ENCODE measurements at places on chromosomes 6 and 20.

GRCh38 chr6:67768972-67769371, 866.1 kb upstream of the ADGRB3 start:
- no peak for DNase-seq

- DNase-seq: no peak
These were observed 98.3 kb downstream of the BMP7 start for GRCh38 chr20:57167971-57168701.

DNA sequence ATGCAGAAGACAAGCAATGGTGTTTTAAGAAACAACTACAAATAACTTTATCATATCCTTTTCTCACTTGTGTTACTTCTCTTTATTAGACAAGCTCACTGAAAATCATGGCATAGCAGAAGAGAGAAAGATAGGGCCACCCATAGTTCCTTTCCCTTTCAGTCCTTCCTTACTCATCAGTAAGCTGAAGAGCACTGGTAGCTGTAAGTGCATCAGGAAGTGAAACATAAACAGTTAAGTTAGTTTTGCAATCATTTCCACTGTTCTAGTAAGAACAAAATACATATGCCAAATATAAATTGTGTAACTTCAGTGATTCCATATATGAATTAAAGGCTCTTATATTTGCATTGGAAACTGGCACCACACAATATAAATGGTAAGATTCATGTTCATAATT, 220.1 kb downstream of the HACE1 start:
- no peak for DNase-seq

DNA sequence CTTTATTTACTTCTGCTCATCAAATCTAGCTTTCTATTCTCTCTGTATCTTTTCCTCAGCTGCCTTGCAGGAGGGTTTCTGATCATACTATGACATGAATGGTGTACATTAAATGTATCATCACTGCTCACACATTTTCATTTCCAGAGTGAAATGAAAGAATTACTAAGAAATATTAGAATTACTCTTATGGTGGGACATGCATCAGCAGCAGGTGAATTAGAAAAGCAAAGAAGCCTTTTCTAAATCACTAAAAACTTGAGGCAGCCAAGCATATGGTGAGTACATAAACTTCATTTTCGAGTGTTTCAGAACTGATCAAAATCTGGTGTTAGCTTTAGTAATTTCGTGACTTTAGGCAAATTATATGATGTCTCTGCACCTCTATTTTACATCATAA, 23.6 kb downstream of the IL17A start:
- DNase-seq: no peak

DNA sequence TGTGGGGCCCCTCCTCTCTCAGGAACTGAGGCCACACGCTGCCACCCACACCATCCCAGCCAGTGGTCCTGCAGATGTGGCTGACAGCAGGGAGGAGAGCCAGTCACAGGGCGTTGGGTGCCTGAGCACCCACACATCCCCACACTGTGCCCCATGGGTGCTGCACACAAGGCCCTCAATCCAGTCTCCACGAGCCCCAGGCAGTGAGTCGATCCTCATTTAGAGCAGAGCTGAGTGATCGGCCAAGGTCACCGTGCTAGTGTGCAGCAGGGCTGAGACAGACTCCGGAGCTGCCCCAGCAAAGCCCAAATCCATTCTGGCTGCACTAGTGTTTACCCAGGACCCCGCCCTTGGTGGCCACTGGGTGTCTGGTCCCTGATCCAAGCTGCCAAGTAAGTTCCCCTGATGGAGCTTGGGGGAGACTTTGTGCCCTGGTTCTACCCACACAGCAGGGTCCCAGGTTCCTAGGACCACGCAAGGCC, 9.0 kb downstream of the C20orf203 start:
- DNase-seq: no peak

GRCh38 chr6:114287461-114287860, 55.4 kb downstream of the HS3ST5 start:
- DNase-seq: no peak

DNA sequence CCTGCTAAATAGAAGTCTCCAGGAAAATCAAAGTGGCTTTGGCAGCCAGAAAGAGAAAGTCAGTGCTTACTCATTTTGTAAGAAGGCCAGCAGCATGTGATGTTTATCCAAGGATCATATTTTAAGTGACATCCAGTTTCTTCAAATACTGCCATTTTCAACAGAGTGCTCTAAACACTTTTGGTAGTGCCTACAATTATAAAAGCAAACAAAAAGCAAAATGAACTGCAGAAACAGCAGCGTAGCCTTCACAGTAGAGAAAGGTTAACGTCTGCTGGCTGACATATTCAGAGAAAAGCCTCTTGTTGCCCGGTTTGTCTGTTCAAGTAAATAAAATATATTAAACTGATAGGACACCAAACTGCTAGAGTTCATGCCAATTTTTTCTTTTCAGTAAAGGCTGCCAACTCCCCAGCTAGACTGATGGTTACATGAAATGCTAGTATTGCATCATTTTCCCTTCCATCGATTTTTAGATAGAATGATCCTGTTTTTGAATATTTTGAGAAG, 705.7 kb upstream of the SLC35B3 start:
- no peak for DNase-seq

GRCh38 chr20:5835871-5836270, 85.7 kb downstream of the SHLD1 start:
- DNase-seq: no peak

DNA sequence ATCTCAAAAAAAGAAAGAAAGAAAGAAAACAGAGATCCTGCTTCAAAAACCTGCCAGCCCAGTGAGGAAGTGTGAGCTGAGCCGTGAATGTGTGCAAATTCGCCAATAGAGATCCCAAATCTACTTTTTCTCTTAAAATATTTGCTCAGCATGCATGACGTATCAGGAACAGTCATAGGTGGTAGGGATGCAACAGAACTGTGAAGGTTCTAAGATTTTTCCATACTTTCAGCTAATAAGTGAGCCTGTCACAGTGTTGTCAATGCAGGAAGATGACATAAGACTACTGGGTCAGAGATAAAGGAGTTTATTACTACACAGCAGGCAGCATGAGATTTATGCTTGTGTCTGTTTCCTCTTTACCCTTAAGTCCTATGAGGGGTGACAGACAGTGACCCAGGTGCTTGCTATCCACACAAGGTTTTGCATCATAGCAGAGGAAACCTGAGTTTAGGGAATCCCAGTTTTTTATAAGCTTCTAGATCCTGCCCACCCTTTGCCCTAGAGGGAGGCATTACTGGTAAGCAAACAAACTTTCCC, 273.4 kb downstream of the BMP7 start:
- no peak for DNase-seq

- peak; percentile 84 for DNase-seq
These were observed at the start of gene ATAT1 for GRCh38 chr6:30626484-30627366. Gene ATAT1 (plus strand): TSS chr6:30626874.

GRCh38 chr6:34852406-34853085, 35.3 kb downstream of the TAF11 start:
- DNase-seq: no peak

- no peak for DNase-seq
These were observed 12.0 kb upstream of the UQCC2 start for GRCh38 chr6:33723371-33724085.

DNA sequence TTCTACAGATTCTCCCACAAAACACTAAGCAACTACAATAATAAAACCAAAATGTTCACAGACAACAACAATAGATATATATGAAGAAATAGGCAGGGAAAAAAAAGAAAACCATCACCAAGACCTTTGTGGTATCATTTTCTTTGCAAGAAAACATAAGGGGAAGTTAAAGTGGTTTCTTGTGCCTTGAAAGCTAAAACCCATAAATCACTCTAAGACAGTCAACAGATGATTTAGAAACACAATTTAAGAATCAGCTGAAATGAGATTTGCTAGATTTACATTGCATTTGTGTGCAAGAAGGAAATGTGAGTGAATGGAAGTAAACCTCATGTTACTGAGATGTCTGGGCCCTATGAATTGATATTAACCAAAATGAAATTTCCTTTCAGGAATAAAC, 1265.4 kb upstream of the GJE1 start:
- DNase-seq: no peak

- DNase-seq: no peak
These were observed 48.3 kb downstream of the ATXN1 start for GRCh38 chr6:16712931-16713484.

DNA sequence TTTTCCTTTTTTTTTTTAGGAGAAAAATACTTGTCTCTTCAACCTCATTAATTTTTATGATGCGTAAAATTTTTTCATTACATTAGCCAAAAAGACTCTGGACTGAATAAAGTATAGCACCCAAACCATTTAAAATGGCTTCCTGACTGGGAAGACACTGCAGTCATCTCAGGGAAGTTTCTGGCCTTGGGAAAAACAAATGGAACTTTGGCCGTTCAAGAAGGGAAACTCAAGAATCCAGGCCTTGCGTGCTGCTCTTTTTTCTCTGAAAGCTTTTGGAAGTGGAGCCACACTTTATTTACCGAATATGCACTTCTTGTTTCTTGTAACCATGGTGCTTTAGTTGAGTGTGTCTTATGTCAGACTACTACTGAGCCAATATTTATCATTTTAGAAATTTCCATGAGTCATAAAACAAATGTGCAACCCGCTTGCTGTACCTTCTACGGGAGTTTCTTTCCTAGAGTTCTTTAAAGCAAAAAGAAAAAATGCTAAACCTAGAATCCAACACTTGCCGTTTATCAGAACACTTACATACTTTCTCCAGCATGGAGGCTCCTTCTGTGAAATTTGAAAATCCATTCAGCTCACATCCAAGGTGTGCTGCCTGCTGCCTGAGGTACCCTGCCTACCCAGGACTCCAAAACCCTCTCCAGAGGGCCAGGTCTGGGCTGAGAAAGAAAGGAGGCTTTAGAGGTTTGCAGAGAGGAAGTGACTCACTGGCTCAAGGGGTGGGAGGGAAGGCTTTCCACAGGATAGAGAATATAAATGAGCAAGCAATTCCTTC, 11.5 kb upstream of the DSTN start:
- no peak for DNase-seq

DNA sequence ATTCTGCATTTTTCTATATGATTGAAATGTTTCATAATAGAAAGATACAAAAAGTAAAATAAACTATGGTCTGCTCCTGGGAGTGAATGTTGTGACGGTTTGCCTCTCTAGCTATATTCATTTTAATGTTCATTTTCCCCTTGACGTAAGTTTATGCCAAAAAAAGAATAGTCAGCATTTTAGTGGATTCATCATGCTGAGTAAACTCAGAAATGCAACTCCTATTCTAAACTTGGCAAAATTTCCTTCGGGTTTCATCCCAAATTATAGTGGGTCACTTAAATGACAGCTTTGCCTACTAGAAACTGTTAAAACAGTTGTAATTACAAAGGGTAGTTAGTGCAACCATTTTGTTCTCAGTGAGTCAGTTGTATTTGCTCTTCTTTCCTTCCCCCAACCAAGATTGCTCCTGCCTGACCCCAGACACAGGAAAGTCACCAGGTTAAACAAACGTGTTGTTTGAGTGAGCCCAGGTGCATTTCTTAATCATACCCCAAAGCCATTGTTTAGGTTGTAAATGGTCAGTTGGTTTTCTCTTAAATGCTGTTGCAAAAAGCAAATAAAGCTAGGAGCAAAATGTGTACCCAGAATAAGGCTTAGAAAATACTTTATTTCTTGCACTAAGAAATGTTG, 482.3 kb upstream of the SOX4 start:
- DNase-seq: no peak

- DNase-seq: no peak
These were observed 109.8 kb downstream of the TRERF1 start for GRCh38 chr6:42341771-42342553.

DNA sequence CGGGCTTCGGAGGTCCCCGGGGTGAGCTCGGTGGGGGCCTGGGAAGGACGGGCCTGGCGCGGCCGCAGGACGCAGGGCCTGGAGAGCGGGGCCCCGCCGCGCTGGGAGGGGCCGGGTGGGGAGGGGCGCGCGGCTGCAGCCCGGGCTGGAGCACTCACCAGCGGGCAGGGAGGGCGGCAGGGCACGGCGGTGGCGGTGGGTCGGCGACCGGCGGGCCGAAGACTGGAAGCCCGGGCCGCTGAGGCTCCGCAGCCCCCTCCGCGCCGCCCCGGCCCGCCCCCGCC, at the start of gene GATA5:
TSS of gene GATA5 (minus strand) at position 224 of the 284 bp plus-strand sequence. CDS start 474 bp downstream, outside the sequence.
- DNase-seq: no peak

- no peak for DNase-seq
These were observed 43.7 kb downstream of the CDH22 start for GRCh38 chr20:46264391-46265266.

GRCh38 chr6:110541701-110542309, 65.4 kb upstream of the SLC22A16 start:
- no peak for DNase-seq

- DNase-seq: no peak
These were observed 115.9 kb upstream of the F13A1 start for GRCh38 chr6:6436366-6436765.

DNA sequence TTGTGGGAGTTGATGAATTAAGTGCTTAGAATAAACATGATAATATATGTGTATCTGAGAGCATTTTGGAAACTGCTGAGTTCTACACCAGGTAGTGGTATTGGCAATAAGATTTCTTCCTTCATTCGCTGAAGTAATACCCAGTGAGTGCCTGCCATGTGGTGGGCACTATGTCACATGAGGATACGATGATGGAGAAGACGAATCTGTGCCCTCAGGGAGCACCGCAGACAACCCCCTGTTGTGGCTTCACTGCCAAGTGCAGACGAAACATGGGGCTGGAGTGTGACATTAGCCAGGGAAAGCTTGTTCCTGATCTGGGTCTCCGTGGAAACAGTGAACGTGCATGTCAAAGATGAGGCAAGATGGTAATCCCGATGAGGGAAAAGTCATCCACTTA, 7.9 kb downstream of the ZNF76 start:
- DNase-seq: no peak
